Activated T-helper 9 cell treated with anti-CD3 and anti-CD28 coated beads, Interleukin-2, amount 50 U/mL, for 16 hours (primary cell): ENCODE measurements at places on chromosomes 12 and 14.

- no peak for DNase-seq
Observed at GRCh38 chr12:69685810-69686209, 13.3 kb downstream of the BEST3 start.

DNA sequence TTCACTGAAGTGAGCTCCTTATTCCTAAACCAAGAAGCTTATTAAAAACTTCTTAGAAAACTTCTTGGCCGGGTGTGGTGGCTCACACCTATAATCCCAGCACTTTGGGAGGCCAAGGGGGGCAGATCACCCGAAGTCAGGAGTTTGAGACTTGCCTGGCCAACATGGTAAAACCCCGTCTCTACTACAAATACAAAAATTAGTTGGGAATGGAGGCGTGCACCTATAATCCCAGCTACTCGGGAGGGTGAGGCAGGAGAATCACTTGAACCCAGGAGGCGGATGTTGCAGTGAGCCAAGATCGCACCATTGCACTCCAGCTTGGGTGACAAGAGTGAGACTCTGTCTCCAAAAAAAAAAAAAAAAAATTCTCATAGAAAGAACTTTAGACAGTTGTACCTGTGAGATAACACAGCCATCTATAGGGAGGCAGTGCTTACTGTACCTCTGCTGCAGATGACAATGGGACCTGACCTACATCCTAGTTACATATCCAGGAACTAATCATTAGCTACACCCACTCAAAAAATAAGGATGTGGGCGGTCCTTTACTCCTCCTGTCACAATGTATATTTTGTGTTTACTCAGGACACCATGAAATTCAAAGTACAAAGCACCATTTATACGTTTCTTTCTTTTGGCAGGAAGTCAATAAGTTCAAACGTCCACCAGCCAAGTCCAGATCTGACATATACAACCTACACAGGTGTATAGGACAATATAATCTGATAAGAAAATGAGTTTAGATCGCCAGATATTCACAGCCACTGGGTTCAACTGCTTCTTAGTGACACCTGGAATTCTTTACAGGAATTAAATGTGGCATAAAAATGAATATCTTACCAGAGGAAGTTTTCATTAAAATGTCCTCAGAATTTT lies 14.9 kb downstream of the STXBP6 start:
- no peak for DNase-seq

DNA sequence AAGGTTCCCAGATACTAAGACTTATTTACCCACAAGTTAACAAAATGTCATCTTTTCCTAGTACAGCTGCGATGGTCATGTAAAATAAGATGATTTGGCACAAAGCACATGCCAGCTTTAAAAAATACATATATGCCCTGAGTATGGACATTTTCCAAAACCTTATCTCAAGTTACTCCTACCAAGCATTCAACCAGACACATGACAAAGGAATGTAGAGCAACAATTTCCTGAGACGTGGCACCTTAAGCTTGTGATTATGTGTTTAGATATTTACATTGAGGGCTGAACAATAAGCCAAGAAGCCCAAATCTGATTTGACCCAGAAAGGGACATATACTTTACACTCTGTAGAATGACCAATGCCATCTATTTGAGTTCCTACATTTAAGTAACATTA lies 24.5 kb upstream of the OVCH1 start:
- no peak for DNase-seq

- no peak for DNase-seq
Observed at GRCh38 chr12:38728894-38729293, 176.5 kb downstream of the CPNE8 start.

DNA sequence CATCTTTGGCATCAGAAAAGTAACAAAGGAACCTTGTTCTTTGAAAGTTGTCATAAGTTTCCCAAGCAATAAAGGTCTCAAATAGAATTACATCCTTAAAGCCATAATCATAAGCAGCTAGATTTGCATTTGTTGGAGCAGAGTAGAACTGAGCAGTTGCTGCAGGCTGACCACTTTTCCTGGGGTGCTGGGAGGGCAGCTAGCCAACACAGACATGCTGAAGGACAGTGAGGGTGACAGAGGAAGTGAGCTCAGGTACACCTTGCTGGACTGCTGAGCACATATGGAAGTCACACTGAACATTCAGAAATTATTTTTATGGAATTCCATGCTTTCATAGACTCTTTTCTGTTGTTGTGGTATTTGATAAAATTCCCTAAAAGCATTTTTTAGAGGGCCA lies 66.2 kb downstream of the MARK3 start:
- no peak for DNase-seq

- DNase-seq = no peak
Observed at GRCh38 chr12:95487024-95487423, 13.1 kb downstream of the METAP2 start.

DNA sequence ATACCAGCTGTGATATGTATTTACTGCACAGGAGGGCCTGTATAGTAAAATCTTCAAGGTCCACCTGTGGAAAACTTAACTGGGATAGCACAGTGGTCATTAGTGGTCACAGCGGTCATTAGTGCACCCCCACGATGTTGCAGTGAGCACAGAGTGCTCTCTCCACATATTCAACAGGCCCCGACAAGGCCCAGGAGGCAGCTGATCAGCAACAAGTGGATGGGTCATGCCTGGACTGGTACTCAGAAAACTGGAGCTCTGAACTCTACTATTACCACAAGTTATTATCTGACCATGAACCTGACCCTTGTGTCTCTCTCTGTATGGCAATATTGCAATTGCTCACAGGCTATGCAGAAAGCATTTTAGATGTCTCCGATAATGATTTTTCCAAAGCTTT lies 129.5 kb downstream of the SLC35F4 start:
- DNase-seq = no peak
